HT1080 (cell line): ENCODE measurements at places on chromosomes 5 and 9. TPM values are rescaled to one million over a fixed set of nuclear protein-coding genes. Genes with fewer than 3 reads are reported as not detected.

Gene COL15A1
- total RNA-seq: 0.13 and 0.14 TPM in 2 replicates

- DNase-seq: no peak
Measured at GRCh38 chr5:126108470-126108869, 314.7 kb upstream of the GRAMD2B start.

- DNase-seq: no peak
Measured at GRCh38 chr9:111975709-111976108, 79.1 kb downstream of the UGCG start.

- peak; percentile 92 for DNase-seq
Measured at GRCh38 chr9:124779368-124780059, 2.6 kb downstream of the OLFML2A start.
